Activated T-cell treated with anti-CD3 and anti-CD28 coated beads, Interleukin-2, amount 50 U/mL, for 1 hour (primary cell): ENCODE measurements at places on chromosomes 11 and 22.

GRCh38 chr22:30637701-30638114 lies 2.1 kb downstream of the SLC35E4 start:
- DNase-seq = no peak

DNA sequence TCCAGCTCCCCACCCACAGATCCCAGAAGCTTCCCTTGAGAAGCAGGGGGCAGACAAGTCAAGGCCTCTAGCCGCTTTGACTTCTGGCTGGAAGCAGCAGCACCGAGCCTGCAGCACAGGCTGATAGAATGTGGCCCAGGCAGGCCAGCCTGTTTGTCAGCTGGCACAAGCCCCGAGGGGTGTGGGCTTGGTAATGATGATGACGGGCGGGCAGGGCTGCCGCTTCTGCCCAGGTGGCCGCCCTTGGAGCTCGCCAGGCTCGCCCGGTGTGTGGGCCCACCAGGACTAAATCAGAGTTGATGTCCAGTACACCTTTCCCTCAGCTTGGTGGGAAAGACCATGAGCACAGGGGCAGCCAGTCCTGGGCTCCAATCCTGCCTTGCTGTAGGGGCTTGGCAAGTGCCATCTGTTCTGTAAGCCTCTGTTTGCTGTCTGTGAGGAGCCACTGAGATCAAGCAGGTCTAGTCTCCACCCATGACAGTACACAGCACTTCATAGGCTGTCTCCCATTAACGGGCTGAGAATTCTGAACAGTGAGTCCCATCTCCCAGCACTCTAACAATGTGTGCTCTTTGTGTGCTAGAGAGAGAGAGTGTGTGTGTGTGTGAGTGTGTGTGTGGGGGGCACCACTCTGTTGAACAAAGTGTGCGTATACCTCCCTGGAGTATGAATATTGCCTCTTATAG lies 26.8 kb downstream of the MICAL2 start:
- no peak for DNase-seq

DNA sequence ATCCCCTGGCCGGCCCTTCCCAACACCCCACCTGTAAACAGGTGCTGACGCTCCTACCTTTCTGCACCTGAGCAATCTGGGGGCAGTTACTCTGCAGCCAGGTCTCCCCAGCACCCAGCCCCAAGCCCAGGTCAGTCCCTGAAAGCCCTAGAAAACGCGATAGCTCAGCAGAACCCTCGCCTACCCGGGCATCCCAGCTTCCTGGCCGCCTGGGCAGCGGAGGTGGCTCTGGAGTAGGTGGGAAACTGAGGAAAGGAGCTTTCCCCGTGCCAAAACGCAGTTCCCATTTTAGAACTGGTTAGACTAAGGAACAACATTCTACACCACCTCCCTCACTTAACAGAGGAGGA lies 445 bp downstream of the SYTL2 start:
- DNase-seq = no peak

GRCh38 chr22:30286813-30287647 lies 2.3 kb downstream of the CASTOR1 start:
- DNase-seq = peak; percentile 89

GRCh38 chr11:15222777-15223176 lies 108.1 kb downstream of the INSC start:
- DNase-seq = no peak

DNA sequence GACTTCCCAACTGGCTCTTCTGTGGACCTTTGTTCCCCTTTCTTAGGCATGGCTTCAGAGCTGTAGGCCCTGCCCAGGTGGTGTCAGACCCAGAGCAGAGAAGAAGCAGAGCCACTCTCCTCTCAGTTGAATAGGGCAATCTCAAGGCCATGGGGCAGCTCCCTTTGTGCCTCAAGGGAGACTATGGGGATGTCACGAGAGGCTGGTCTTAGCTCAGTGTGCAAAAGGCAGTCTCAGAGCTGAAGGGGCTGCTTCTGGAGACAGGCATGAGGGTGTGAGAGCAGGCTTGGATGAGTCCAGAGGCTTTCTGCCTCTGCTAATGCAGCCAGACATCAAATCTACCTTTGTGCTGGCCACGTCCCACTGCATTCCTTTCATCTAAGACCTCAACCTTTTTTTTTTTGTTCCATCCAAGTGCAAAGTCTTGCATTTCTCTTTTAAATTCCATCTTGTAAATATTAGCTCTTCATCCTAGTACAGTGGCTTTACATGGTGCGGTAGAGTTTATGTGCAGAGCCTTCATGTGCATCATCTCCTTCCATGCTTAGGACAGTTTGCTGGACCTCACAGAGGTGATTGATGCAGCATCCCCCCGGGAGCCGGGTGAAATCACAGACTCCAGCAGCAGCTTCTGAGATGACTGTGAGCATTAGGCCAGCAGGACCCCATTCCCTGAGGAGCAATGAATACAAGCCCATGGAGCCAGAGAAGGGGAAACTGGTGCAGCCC lies 34.2 kb upstream of the FCHSD2 start:
- no peak for DNase-seq

DNA sequence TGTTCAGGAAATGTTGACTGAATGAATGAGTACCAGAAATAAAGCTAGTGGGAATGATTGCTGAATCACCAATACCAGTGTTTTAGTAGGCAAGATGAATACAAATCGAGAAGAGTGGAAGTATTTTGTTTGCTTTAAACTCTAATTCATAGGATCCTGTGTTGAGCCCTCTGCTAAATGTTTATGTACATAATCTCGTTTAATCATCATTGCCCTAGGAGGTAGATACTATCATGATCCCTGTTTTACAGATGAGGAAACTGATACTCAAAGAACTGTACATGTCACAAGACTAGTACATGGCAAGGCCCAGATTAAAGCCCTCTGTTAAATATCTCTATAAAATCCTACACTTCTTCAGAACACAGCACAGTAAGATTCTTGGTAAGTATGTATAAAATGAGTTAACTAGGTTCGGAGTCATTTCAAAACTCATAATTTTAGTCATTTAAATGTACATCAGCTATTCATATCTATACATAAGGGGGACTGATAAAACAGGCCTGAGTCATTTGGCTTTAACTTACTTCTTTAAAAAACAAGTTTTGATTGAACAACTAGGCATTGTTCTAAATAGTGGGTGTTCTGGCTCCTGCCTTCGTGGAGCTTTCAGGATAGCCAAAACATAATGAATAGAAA lies 97.1 kb downstream of the EXT2 start:
- DNase-seq = no peak

- no peak for DNase-seq
Measured at GRCh38 chr11:62600367-62601121, 1.1 kb downstream of the MTA2 start.

- no peak for DNase-seq
Measured at GRCh38 chr11:113579292-113579940, 104.2 kb upstream of the DRD2 start.

DNA sequence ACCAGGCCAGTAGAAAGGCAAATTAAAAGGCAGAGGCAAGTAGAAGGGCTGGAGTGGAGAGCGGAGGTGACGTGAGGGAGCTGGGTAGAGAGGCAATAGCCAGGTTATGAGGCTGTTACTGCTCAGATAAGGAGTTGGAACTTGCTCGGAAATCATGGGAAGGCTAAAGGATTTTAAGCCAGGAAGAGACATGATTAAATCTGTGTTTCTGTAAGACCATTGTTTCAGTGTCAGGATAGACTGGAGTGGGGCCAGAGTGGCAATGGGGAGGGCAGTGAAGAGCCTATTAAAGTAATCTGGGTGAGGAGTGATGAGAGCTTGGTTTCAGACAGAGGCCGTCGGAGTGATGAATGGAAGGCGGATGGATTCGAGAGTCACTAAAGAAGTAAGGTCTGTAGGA lies 39.0 kb downstream of the GRAMD1B start:
- no peak for DNase-seq

DNA sequence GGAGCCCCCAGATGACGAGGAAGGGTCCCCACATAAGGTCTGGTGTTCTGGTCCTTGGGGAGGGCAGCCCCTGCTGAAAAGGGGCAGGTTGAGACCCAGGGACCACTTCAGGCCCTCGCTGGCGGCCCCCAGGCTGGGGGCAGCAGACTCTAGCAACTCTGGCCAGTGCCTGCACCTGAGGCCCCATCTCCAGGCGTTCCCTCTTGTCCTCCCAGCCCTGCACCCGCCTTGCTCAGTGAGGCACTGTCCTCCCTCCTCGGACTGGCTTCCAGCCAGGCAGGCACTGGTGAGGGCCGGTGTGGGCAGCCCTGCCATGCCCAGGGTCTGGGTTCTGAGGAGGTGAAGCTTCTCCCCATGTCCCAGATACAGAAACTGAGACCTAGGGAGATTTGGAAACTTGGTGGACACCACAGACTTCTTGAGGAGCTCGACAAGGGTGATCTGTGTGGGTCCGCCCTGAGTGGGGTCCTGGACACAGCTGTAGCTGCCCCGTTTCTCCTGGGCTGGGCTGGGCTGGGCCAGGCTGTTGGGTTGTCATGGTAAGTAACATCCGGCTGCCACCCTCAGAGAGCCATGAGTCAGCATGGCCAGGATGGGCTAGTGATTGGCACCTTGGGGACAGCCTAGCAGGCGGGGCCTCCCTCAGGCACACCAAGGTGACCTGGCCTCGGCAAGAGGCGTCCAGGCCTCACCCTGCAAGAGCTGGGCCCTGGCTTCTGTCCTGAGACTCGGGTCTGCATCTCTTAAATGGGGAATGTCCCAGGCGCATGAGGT lies 11.1 kb upstream of the PHLDA2 start:
- no peak for DNase-seq

GRCh38 chr22:42930810-42931420 lies 73.8 kb upstream of the ARFGAP3 start:
- no peak for DNase-seq

- DNase-seq = no peak
Measured at GRCh38 chr11:119179983-119180382, 5.3 kb upstream of the NHERF4 start.

DNA sequence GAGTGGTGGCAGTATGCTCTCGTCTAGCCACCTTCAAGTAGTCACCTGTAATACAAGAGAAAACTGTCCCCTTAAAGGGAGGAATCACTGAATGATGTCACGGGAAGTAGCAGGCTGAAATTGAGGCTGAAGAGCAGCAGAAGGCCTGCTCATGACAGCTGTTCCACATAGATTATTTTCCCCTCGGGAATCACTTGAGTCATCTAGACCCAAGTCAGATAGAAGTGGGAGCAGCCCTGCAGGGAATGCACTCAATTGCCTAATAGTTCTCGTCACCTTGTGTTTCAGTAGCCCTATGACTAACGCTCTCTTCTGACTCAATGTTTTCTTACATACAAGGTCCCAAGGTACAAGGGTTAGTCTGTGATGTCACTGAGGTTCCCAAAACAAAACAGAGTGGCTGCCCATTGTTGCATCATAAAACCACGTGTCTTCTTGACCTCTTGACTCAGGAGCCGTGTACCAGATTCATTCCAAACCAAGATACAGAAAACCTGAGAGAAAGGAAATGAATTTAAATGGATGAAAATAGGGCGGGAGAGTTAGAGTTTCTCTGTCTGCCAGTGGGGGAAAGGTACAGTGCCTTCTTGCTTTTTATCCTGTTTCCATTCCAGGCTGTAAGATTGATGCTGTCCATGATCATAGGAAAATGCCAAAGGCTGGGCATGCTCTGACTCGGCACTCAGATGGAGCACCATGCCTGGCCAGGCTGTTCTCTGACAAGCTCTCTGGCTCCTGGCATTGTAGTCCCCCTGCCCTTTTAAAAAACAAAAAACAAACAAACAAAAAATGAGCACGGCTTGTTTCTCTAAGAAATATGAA lies 21.6 kb upstream of the C11orf96 start:
- DNase-seq = no peak

- DNase-seq = no peak
Measured at GRCh38 chr11:3345736-3346135, 33.2 kb downstream of the ZNF195 start.

GRCh38 chr11:67289226-67289650 lies at the start of gene ANKRD13D:
TSS of gene ANKRD13D (plus strand) at chr11:67289303. CDS start at chr11:67289461, 158 bp downstream.
- no peak for DNase-seq

DNA sequence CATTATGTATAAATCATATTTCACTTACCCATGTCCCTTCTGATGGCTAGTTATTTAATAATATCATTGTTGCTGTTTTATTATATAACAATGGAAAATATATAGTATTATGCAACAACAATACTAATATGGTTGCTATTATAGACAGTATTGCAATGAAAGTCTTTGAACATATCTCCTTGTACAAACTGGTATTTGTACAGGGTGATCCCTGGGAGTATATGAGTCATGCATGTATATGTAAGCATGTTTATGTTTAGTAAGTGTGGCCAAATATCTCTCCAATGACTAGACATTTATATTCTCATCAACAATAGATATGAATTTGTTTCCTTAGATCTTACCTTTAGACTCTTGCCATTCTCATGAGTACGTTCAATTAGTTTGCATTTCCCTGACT lies 55.9 kb downstream of the KCNC1 start:
- no peak for DNase-seq

GRCh38 chr11:209275-210121 lies 2.0 kb downstream of the RIC8A start:
- DNase-seq = no peak

- DNase-seq = no peak
Measured at GRCh38 chr22:45357490-45357889, 47.8 kb downstream of the FAM118A start.

DNA sequence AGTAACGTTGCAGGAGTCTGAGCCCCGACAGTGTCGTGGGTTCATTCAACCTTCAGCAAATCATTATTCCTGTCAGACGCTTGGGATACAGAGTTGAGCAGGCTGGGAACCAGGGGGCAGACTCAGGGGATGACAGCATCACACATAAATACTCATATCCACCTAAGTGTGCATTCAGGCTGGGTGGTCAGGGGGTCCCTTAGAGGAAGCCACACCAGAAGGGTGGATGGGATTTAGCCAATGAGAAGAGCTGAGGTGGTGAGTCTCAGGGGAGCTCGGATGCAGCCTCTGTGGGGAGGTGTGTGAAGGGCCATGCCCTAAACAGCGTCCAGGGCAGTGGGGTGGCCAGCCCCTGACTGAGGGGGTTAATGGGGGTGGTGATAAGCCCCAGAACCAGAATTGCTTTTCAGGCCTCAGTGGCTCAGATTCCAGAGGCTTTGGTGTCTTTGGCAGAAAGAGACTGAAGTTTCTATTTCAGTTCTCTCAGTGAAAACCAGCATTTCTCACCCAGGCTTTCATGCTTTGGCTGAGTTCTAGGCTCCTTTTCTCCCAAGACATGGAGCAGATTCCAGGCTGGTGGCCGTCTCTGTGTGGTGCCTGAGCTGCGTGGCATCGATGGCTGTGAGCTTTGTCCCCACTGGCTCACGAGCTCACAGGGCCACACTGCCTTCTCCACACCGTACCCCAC lies 83.9 kb upstream of the CLDN5 start:
- DNase-seq = no peak

- no peak for DNase-seq
Measured at GRCh38 chr11:9693801-9694553, 30.1 kb downstream of the SWAP70 start.

GRCh38 chr11:123062892-123063825 lies 1.2 kb upstream of the HSPA8 start:
- peak; percentile 42 for DNase-seq

DNA sequence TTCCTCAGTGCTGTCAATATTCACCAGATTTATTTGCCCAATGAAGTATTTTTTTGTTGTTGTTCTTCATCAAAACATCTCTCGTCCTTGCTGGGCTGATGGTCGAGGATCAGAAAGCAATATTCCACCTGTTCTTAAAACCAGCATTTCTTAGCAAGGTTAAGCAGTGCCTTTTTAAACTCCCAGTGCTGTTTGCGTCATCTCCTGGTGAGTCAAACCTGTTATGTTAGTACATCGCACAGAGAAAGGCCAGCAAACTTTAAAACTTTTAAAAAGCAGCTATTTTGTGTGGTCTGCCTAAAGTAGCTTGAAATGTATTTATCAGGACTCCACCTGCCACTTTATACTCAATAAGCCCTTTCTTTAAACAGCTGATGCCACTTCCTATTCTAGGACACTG lies 802.0 kb downstream of the KCNA4 start:
- DNase-seq = no peak

GRCh38 chr22:50376085-50376651 lies 33.0 kb downstream of the PPP6R2 start:
- no peak for DNase-seq

- DNase-seq = no peak
Measured at GRCh38 chr11:17650127-17650911, 69.1 kb upstream of the MYOD1 start.
